ENCODE measurements at places on chromosomes 2 and 18.
A peak's percentile ranks its signal among the peaks of the same experiment; 100 is the strongest.

DNA sequence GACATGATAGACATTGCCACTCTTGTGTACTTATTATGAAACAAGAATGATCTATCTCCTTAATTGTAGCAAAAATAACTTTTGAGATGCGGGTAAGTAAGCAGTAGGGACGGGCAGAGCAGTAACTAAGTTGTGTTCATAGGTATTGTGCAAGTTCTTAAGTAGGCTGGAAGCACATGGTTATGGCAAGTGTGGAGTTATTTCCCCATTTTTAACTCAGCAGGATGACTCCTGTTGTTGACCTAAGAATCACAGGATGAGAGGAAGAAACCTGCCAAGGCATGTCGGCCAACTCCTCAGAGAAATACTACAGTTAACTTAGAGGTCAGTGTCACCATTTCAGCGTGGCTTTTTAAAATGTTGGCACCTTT lies 51.1 kb upstream of the FN1 start:
- DNase-seq, result no peak

- no peak for DNase-seq
These were observed 64.8 kb downstream of the DIPK1C start for GRCh38 chr18:74392323-74392722.

DNA sequence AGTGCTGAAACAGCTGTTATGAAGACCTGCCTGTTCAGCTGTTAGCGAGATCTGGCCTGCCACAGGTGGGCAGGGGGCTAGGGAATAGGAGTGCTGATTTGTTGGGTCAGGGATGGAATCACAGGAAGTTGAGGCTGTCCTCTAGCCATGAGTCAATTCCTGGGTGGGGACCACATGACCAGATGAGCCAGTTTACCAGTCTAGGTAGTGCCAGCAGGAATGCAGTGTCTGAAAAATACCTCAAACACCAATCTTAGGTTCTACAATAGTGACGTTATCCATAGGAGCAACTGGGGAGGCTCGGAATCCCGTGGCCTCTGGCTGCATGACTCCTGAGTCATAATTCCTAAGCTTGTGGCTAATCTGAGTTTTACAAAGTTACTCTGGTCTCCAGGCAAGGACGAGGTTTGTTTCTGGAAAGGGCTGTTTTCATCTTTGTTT lies 44.9 kb downstream of the DYSF start:
- no peak for DNase-seq

DNA sequence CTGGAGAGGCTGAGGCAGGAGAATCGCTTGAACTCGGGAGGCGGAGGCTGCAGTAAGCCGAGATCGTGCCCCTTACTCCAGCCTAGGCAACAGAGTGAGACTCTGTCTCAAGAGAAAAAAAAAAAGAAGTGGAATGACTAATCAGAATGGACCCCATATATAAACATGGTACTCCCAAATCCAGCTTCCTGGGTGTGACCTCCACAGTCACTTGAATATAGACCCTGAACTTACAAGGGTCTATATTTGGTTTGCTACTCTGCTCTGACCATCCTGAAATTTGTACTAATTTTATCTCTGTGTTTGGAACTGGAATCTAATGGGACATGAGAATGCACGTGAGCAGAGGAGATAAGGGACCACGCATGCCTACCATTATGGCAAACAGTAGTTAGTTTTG lies 275.0 kb downstream of the TNS1 start:
- no peak for DNase-seq

GRCh38 chr2:74824679-74825078 lies 9.2 kb upstream of the HK2 start:
- DNase-seq, result no peak

DNA sequence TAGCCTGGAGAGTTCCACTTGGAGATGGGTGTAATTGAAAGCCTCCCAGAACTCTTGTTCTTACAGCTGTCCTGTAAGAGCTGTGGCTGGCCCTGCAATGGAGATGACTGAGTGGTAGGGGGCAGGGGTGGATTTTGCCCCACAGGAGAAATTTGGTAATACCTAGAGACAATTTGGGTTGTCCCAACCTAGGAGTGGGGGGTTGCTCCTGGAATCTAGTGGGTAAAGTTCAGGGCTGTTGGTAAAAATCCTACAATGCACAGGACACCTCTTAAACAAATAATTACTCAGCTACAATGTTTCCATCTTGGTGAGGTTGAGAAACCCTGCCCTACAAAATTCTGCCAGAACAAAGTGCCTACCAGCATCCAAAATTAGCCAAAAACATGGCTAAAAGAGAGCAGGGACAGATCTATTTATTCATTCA lies 181.1 kb upstream of the SH3BP4 start:
- DNase-seq, result no peak

DNA sequence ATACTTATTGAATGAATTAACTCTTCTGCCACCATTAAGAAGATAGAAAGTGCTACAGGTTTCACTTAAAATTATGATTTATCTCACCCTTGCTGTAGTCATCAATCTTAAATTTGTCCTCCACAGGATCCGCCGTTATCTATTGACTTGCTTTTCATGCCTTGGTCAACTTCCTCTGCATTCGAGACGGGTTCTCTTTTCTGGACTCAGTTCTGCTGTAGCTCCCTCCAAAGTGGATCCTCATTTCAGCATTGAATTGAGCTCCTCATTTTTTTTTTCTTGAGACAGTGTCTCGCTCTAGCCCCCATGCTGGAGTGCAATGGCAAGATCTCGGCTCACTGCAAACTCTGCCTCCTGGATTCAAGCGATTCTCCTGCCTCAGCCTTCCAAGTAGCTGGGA lies 27.6 kb downstream of the INPP5D start:
- no peak for DNase-seq

GRCh38 chr2:191152482-191153240 lies 1.9 kb upstream of the STAT4 start:
- DNase-seq, result peak; percentile 65

DNA sequence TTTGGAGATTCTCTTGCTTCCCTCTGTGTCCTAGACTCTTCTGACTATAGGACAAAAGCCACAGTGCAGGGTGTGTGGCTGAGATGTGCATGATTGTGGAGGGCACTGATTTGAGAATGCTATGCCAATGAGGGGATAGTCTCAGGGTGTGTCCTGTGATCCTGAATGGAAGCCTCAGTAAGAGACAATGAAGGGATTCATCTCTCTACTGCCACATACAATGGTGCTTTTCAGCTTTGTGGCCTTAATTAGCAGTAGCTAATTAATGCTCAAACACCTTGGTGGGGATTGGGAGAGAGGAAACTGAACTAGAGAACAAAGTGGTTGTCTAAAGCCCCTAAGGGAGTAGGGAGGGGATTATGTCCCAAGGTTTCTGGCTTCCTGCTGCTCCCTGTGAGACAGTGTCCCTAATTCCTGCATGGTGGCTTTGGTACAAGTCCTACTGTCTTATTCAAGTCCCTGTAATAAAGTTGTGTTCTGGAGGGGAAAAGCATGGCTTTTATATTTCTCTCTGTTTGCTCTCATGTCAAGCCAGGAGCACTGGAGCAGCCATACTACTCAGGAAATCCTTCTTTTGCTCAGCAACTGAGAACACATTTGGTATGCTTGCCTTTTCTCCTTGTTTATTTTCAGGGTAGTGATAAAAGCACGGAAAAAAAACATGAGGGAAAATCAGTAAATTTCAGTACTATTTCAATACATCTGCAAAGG lies 415.2 kb upstream of the TCF4 start:
- DNase-seq, result no peak

GRCh38 chr2:69046221-69046662 lies 33.3 kb downstream of the ANTXR1 start:
- DNase-seq, result no peak

GRCh38 chr18:24187049-24187448 lies 48.2 kb downstream of the CABYR start:
- no peak for DNase-seq

DNA sequence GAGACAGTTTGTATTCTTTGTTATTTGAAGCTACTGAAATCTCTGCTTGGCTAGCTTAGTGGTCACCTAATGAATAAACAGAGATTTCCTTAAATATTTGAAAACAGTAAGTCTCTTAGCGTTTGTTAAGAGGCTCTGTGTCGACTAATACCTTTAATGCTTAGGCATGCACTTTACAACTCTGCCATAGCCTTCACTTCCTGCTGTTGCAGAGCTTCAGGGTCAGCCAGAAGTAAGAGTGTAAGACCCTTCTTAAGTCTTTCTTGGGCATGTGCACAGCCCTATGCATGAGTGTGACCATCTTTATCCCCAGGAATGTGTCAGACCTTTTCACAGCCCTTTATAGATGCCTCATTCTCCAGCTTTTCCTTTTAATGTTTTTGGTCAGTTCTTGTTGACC lies 195.3 kb upstream of the ALPP start:
- no peak for DNase-seq

DNA sequence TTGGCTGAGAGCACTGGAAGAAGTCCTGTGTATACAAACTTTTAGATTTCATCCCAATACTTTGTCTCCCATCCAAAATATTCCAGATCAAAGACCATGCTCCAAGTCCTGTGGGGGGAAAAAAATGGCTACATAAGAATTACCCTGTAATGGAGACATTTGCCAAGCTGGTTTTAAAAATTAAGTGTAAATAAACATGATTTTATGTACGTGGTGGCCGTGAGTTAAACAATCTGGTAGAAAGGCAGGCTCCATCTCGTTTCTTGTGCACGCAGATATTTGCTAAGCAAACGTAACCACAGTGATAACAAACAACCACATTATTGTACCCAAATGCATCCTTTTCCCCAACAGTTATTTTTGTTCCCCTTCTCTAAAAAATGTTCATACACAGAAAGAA lies 176.4 kb downstream of the ZNF516 start:
- DNase-seq, result no peak

- no peak for DNase-seq
These were observed 570.7 kb downstream of the EPHA4 start for GRCh38 chr2:221001381-221001801.

GRCh38 chr2:143264851-143265250 lies 135.6 kb downstream of the ARHGAP15 start:
- no peak for DNase-seq

DNA sequence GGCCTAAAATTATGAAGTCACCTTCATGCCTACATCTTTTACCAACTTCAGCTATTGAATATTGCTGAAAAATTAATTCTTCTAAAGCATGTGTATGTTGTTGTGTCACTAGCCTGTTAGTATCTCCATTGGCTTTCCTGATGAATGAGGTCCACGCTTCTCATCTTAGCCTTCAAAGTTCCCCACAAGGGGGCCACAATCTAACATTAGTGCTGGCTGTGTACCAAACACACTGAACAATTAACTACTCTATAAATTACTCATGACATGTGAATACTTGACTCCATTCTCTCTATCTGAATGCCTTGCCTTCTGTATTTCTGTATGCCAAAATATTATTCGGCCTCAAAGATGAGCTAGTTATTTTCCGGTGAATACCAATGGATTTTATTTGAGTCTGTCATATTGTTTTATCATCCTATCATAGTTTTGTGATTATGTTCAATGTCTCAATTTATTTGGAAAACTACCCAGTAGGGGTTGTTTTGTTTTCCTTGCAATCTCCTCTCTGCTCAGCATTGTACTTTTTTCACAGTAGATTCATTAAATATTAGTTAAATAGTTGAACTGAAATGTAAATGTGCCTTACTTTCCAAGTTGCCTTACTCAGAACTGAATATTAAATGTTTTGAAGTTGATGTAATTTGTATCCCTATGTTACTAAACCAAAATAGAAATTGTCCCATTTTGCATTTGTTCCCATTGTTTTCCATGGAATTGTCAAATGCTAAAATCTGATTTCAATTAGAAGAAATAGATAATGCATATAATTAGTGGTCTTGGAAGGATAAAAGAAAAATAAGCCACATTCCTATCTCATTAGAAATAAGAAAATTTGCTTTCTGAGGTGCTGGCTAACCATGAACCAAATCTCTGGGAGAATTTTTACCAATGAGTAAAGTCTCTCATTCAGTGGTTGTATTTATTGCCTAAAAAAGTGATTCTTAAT lies 208.4 kb upstream of the COL3A1 start:
- DNase-seq, result no peak

- no peak for DNase-seq
These were observed 72.8 kb downstream of the TBR1 start for GRCh38 chr2:161488879-161489278.

DNA sequence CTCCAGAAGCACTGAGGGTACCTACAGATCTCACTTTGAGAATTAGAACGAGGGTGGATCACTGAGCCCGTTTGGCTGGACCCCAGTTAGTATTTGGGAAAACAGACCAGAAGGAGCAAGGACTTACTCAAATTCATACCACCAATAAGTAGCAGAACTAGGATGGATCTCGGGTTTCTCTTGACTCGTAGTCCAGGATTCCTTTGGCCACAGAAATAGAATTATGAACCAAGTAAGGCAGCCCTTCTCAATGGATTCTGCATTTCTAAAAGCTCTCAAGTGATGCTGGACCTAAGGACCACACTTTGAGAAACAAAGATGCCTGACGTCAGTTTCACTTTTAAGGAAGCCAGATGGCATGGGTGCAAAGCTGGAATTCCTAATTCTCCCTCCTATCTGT lies 153.0 kb downstream of the KLHL29 start:
- DNase-seq, result no peak

GRCh38 chr2:240200230-240201051 lies 60.0 kb upstream of the OTOS start:
- no peak for DNase-seq

GRCh38 chr18:48902023-48902855 lies 48.5 kb downstream of the SMAD7 start:
- DNase-seq, result no peak

DNA sequence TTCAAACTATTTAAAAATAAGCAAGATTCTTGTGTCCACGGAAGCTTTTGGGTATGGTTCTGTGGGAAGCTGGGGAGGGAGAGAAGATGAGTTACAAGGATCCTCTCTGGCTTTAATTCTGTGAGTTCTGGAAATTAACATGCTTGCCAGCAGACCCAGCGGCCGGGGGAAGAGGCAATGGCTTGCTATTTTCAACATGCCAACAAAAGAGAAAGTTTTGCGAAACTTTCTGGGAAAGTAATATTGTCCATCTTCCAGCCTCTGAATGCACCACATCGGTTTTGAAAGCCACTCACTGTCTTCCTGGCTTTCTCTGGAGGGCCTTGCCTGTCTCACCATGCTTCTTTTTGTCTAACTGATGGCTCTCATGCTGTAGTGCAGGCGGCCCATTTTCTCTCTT lies 85.7 kb downstream of the EN1 start:
- DNase-seq, result no peak

GRCh38 chr2:45637440-45637839 lies 14.0 kb upstream of the PRKCE start:
- no peak for DNase-seq

DNA sequence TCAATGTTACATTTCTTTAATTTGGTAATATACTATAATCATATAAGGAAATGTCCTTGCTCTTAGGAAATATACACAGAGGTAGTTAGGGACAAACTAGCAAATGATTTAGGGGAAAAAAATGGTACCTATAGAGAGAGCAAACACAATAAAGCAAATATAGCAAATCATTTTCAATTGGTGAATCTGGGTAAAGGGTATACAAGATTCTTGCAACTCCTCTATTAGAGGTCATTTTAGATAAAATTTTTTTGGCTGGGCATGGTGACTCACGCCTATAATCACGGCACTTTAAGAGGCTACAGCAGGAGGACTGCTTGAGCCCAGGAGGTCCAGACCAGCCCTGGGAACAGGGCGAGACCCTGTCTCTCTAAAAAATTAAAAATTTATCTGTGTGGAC lies 44.4 kb downstream of the STRN start:
- DNase-seq, result no peak

All from CD8-positive, alpha-beta T cell (primary cell).